Inflammatory macrophage treated with lipopolysaccharide for 4 hours (primary cell): ENCODE measurements at places on chromosomes 6 and 20.

- no peak for DNase-seq
Observed at GRCh38 chr6:17962436-17963031, 24.9 kb downstream of the KIF13A start.

- no peak for DNase-seq
Observed at GRCh38 chr6:165886169-165886568, 223.1 kb upstream of the PDE10A start.

DNA sequence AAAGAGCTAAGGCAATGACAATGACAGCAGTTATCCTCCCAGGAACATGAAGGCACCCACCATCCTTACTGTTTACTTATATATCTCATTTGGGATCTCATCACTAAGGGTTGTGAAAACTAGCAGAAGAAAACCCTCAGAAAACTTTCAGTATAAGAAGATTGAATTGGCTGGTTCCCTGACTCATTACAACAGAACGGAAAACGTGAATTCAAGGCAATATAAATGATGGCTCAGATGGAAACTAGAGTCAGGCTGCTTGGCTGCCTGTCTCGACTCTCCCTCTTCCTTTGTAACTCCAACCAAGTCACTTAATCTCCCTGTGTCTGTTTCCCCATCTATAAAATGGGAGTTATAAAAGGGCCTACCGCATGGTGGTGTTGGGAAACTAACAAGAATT is 387.1 kb upstream of the JARID2 start:
- no peak for DNase-seq

- DNase-seq, result no peak
Observed at GRCh38 chr20:11522366-11522741, 395.3 kb upstream of the BTBD3 start.

GRCh38 chr6:79949233-79949632 is 1.9 kb upstream of the ELOVL4 start:
- DNase-seq, result peak; percentile 74

- DNase-seq, result no peak
Observed at GRCh38 chr20:878511-879307, 37.4 kb downstream of the ANGPT4 start.

DNA sequence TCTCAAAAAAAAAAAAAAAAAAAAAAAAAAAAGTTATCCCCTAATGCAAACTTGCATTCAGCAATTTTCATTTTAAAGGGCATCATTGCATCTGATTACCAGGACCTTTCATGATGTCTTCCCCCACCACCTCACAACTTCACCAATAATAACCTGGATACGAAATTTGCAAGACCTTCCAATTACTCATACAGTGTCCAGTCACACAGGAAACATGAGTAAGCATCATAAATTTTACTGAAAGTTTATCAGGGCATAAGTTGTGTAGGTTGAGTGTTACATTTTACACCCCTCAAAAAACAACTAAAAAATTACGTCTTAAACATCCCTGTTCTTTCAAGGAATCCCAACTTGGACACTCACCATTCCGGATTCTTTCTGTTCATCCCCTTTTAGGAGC is 79.1 kb upstream of the ANKEF1 start:
- DNase-seq, result no peak

DNA sequence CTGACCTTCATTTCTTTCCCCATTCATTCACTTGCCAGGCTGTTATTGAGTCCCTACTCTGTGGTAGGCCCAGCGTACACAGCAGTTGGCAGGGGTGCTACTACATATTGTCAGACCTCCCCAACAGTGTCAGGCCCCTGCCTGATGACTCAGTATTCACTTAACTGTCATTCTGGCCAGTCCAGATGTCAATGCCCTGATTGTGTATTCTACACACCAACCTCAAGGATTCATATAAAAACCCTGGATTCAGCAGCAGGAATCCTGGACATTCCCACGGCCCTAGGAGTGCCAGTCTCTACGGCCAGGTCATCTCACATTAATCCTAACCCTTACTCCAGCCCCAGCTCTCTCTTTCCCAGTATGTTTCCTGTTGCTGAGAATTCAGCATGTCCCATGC is 151.5 kb downstream of the TASP1 start:
- DNase-seq, result no peak

DNA sequence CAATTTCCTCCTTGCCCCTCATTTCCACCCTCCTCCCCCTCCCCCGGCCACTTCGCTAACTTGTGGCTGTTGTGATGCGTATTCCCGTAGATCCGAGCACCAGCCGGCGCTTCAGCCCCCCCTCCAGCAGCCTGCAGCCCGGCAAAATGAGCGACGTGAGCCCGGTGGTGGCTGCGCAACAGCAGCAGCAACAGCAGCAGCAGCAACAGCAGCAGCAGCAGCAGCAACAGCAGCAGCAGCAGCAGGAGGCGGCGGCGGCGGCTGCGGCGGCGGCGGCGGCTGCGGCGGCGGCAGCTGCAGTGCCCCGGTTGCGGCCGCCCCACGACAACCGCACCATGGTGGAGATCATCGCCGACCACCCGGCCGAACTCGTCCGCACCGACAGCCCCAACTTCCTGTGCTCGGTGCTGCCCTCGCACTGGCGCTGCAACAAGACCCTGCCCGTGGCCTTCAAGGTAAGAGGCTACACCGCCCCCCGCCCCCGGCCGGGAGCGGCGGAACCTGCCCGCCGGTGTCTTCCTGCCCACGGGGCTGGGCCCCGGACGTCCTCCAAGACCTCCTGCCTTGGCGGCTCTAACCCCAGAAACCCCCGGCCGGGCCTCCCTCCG is 44.9 kb upstream of the SUPT3H start:
- DNase-seq, result peak; percentile 41

DNA sequence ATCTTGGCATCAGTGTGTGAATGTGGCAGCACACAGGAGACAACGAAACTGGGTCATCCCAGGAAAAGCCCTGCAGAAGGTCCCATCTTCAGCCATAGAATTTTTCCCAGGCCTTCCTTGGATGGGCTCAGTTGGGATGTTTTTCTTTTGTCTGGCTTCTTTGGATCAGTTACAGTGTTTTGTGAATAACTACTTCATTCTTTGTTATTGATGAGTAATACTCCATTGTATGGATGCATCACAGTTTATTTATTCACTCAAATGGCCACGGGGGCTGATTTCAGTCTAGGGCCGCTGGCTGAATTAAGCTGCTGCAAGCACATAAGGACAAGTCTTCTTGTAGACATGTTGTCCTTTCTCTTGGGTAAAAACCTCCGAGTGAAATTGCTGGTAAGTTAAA is 81.3 kb upstream of the CD93 start:
- no peak for DNase-seq

DNA sequence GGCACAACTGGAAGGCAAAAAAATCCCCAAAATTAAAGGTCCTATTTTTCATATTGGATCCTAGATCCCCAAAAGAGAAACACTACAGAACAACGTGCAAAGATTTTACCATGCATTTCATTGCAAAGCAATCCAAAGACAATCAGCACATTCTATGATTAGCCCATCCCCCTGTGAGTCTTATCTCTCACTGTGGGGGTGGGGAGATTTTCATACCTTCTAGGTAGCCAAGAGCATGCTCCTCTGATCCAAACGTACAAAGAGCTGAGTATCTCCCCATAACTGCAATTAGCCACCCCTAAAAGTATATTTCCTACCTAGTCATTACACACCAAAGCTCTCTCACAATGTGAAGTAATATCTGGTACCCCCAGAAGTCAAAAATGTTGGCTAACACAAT is 22.2 kb upstream of the ENTPD6 start:
- no peak for DNase-seq

- DNase-seq, result peak; percentile 89
Observed at GRCh38 chr6:132749111-132749510, 8.6 kb downstream of the VNN2 start.

GRCh38 chr6:122640366-122640765 is 30.2 kb downstream of the PKIB start:
- no peak for DNase-seq

DNA sequence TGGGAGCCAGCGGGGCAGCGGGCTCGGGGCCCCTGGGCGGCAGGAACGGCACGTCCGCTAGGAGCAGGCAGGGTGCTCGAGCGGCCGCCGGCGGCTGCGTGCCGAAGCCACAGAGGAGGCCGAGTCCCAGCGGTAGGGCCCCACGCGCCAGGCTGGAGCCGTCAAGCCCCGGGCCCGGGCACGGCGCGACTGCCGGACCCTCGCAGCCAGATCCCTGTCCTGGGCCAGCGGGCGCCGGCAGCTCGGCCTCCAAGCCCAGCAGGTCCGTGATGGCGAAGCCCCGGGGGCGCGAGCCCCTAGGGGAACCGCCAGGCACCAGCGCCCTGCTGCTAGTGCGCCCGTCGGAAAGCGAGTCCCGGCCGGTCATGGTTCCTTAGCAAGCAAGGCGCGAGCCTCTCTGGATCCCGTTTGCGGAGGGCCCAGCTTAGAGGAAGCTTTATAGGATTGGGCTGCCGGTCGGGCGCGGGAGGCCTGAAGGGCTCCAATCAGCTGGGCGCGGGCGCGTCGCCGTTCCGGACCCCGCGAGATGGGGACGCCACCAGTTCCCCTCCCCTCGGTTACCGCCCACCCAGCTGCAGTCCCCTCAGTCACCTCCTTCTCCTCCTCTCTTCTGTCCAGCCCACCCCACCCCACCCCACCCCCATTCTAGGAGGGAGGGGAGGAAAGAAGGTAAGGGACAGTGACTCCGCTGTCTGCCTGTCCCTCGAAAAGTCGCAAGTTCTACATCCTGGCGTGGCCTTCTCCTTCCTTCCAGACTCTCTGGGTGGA is at the start of gene VSX1:
TSS of gene VSX1 (minus strand) at position 412 of the 768 bp plus-strand sequence. CDS start at position 367, 45 bp downstream.
- DNase-seq, result no peak

DNA sequence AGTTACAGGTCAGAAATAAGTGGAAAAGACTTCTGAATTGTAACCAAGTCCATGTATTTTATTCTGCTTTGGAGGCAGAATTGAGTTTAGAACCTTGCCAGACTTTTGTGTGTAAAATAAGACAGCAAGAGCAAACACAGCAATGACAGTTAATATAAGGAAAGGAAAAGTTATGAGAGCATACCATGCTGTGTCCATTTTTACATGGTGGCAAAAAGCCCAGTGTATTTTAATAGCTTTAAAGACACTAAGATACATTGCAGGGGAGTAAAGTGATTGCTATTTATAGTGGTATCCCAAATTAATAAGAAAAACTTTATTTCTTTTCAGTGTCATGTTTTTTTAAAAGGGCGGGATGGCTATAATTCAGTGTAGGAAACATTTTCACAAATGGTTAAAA is 45.2 kb downstream of the CDC5L start:
- no peak for DNase-seq

GRCh38 chr20:2967841-2968240 is 75.6 kb upstream of the GNRH2 start:
- DNase-seq, result no peak

DNA sequence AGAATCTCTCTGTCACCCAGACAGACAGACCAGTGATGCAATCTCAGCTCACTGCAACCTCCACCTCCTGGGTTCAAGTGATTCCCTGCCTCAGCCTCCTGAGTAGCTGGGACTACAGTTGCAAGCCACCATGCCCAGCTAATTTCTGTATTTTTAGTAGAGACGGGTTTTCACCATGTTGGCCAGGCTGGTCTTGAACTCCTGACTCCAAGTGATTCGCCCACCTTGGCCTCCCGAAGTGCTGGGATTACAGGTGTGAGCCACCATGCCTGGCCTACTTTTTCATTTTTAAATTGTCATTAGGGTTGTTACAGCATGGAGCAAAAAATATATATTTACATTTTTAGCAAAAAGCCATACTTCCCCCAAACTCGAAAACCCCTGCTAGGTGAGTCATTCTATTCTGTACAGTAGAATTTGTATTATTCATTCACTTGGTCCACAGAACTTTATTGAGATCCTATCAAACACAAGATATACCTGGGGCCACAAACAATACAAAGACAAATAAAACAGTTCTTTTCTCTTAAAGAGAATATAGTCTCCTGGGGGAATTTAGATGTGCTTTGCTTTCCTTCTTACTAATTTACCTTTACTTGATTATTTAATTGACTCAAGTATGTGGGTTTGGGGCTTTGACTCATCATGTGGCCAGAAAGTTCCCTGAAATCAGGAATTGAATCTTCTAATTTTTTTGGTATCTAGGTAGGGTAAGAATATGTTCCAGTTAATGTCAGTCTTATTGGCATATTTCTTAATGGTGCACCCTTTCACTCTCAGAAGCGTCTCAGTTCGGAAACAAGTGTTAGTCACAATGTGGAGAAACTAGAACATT is 16.6 kb upstream of the CCND3 start:
- no peak for DNase-seq

- DNase-seq, result no peak
Observed at GRCh38 chr6:28090917-28091586, 10.7 kb downstream of the ZNF165 start.

GRCh38 chr20:17987988-17988387 is 19.2 kb downstream of the MGME1 start:
- no peak for DNase-seq

DNA sequence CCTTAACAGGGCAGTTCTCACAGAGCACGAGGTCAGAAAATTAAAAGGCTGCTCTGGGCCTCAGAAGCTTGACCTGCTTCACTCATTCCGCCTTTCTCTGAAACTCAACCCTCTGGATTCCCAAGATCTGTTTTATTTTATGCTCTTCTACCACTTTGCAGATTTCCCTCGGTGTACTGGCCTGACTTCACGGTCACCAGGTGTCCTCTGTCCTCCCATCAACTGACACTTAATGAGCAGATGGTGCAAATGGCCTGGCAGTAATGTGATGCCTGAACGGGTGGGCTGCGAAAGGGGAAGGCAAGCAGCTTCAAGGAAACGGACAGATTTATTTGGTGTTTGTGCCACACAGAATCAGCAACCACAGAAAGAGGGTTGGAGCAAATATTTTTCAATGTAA is 169.7 kb upstream of the TFAP2D start:
- DNase-seq, result no peak

- DNase-seq, result no peak
Observed at GRCh38 chr6:116118608-116119007, 7.3 kb downstream of the COL10A1 start.

DNA sequence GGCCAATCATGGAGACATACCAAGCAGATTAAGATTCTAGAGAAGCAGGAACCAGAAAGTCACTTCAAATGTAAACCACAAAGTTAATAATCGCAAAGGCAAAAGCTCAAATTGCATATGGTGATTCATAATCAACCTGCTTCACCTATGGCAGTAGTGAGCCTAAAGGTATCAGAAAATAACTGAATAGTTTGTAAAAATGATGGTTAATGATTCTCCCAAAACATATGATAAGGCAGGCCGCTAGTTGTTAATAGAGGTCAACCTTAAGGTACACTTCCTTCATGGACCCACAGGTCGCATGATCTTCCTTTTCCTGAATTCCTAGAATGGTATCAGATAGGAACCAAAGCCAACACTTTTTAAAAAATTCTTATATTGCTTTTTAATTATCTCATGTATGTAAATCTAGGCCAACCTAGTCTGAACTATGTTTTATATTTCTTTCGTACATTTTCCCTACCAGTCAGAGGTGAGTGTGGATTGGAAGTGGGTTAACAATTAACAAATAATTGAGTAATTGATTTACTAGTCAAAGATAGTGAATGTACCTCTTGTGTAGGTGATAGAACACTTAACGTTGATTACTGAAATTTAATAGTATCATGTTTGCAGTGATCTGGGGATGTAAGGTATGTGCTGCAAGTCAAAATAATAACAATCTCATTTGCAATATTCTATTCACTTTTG is 16.4 kb downstream of the TAAR2 start:
- no peak for DNase-seq

GRCh38 chr6:112501705-112502104 is 154.6 kb downstream of the RFPL4B start:
- DNase-seq, result no peak
